ENCODE measurements at places on chromosomes 11 and 22. TPM values are rescaled to one million over a fixed set of nuclear protein-coding genes. Genes with fewer than 3 reads are reported as not detected.

The MIEF1 gene
- 21.4 TPM for total RNA-seq

The GGTLC3 gene
- total RNA-seq: not detected

The TECTA gene
- total RNA-seq: 0.50 TPM

The ART1 gene
- not detected for total RNA-seq

The TBRG1 gene
- 33.1 TPM for total RNA-seq

The POU2AF3 gene
- not detected for total RNA-seq

The LRRC56 gene
- total RNA-seq: 2.0 TPM

The ST14 gene
- 35.1 TPM for total RNA-seq

The APOA1 gene
- not detected for total RNA-seq

The FXYD6 gene
- 0.20 TPM for total RNA-seq

The TEF gene
- total RNA-seq: 7.6 TPM

The APOL1 gene
- total RNA-seq: 155 TPM

The SCGB1C1 gene
- 0.55 TPM for total RNA-seq

The PARVB gene
- 37.5 TPM for total RNA-seq

The OR10A5 gene
- total RNA-seq: not detected

The MS4A1 gene
- not detected for total RNA-seq

The GAS2 gene
- 4.4 TPM for total RNA-seq

The ACR gene
- not detected for total RNA-seq
